ENCODE measurements at places on chromosomes 16 and 17.

GRCh38 chr17:64007838-64008282, 9.7 kb downstream of the PRR29 start:
- no peak for DNase-seq

GRCh38 chr17:9549215-9549614, 26.4 kb downstream of the STX8 start:
- DNase-seq, result no peak

GRCh38 chr16:89921702-89922476, 1.3 kb upstream of the TUBB3 start:
- peak; percentile 25 for DNase-seq

- DNase-seq, result no peak
Observed at GRCh38 chr16:49884033-49885015, 28.4 kb upstream of the ZNF423 start.

DNA sequence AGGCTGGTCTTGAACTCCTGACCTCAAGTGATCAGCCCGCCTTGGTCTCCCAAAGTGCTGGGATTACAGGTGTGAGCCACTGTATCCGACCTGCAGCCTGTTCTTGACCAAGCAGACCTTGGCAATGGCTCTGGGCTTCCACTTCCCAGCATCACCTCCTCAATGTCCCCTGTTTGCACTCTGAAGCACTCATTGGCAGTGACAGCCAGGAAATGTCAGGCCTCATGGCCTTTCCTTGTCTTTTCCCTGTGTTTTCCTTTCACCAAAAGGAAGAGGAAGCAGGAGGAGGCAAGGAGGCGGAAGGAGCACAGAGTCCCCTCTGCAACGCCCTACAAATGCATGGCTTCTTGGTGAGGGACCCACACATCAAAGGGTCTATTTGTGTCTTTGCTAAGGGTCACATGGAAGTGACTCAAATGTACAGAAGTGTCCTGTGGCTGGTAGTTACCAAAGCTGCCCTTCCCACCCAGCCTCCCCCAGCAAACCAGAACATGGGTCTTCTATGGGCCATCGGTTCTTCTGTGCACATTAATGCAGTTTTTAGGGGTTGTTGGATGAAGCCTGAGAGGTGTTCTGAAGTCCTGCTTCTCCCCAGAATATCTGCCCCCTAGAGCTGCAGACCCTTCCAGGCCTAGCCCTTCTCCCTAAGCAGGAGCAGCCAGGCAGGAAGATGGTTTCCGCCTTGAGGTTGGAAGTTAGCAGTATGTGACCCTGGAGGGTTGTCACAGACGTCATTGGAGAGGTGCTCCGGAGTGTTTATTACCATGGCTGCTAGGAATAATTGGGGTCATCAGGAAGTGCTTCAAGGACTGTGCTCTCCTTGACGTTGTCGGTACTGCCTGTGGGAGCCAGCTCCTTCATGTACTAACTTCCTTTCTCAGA, 60.8 kb downstream of the WIPI1 start:
- DNase-seq, result no peak

DNA sequence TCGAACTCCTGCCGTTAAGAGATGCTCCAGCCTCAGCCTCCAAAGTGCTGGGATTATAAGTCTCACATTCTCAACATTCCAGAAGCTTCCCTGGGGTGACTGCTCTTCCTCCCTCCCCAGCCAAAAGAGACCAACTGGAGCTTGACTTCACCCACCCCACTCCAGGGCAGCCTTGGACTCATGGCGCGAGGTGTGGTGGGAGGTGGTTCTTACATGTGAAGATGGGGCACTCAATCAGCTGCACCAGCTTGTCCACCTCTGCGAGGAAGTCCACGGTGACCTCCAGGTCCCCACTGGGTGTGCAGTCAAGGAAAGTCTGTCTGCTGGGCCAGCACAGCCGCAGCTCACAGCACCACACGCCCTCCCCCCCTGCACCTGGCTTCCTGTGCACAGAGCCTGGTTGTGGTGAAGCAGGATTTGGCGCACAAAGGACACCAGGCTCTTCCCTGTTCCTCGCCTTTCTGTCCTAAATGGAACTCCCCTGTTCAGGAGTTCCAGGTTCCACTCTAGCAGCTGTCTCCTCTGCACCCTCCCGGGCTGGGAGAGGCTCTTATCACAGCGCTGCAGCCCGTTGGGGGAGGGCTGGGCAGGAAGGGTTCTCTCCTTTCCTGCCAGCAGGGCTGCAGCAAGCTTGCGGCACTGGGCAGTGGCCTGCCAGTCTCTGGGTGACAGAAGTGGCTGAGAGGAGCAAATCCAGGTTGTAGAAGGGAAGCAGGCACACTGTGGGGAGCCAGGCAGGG, 9.6 kb upstream of the MTSS2 start:
- DNase-seq, result no peak
